ENCODE measurements at places on chromosomes 16 and 17. TPM values are rescaled to one million over a fixed set of nuclear protein-coding genes. Genes with fewer than 3 reads are reported as not detected.

DNA sequence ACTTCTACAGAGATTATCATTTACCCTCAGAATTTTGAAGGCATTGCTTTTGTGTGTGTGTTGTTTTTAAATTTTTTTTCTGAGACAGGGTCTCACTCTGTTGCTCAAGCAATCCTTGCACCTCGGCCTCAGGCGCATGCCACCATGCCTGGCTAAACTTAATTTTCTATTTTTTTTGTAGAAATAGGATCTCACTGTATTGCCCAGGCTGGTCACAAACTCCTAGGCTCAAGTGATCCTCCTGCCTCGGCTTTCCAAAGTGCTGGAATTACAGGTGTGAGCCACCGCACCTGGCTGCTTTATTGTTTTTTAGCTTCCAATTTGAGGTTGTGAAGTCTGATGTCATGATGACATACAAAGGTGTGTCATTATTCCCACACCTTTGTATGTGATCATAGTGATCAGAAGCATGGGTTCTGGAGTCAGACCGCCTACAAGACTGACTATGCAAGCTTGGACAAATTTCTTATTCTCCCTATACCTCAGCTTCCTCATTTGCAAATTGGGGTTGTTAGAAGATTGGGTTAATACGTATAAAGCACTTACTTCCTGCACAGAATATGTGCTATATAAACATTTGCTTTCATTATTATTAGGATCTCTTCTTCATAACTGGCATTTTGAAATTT, 5.8 kb downstream of the SEPHS2 start:
- no peak overlapping the region for H3K4me3 ChIP-seq
- no peak overlapping the region for H3K27ac ChIP-seq
- peaks cover 42% of the 10 kb centered on the region for H3K4me1 ChIP-seq
- no peak for DNase-seq
- no peaks in the 10 kb centered on the region for H3K27me3 ChIP-seq
- H3K36me3 ChIP-seq = peaks cover 21% of the 10 kb centered on the region

- no peak overlapping the region for H3K27ac ChIP-seq
- no peak for DNase-seq
- H3K4me1 ChIP-seq = peaks cover 10% of the 10 kb centered on the region
- H3K27me3 ChIP-seq = no peaks in the 10 kb centered on the region
- peaks cover 4% of the 10 kb centered on the region for H3K36me3 ChIP-seq
- H3K4me3 ChIP-seq = no peak overlapping the region
These were observed 6.2 kb downstream of the NTAN1 start for GRCh38 chr16:15049581-15050180.

GRCh38 chr16:89132194-89133005, 38.7 kb downstream of the ACSF3 start:
- H3K27ac ChIP-seq = no peak overlapping the region
- DNase-seq = no peak
- no peak overlapping the region for H3K4me3 ChIP-seq
- H3K27me3 ChIP-seq = no peaks in the 10 kb centered on the region
- H3K4me1 ChIP-seq = peaks cover 11% of the 10 kb centered on the region

- no peak for DNase-seq
- H3K27ac ChIP-seq = no peak overlapping the region
These were observed 46.3 kb downstream of the TRARG1 start for GRCh38 chr17:1325766-1326165.

DNA sequence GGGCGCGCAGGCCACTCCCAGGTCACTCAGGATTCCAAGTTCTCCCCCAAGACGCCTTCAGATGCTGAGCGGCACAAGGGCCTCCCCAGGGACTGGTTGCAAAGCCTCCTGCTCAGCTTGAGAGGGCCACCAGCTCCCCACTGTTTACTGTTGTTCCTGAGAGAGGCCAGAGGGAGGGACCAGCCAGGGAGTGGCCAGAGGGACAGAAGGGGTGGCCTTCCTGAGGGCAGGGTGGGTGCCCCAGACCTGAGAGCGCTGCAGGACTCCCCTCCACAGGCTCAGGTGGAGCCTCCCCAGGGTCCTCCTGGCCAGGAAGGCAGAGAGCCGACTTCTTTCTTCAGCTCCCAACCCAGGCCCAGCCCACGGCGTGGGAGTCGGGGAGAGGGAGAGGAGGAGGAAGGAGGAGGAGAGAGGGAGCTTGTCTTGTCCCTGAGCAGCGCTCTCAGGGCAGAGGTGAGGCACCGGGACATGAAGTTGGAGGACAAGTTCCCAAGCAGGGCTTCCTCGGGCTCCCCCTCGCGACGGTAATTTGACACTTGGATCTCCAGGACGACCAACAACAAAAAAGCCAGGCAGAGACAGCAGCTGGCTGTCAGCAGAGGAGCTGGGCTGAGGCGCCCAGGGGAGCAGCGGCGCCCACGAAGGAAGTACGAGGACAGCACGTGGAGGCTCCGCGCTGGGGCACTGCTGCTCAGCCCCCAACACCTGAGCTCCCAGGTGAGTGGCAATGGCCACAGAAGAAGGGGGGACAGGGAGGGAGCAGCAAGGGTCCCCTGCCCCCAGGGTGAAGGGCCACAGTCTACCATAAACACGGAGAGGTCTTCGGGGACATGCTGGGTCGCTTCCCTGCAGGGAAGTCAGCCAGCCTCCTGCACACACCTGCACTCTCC, 497 bp downstream of the SMIM5 start:
- H3K4me3 ChIP-seq = no peak overlapping the region
- DNase-seq = peak; percentile 24
- peaks cover 6% of the 10 kb centered on the region for H3K4me1 ChIP-seq
- no peak overlapping the region for H3K27ac ChIP-seq
- no peaks in the 10 kb centered on the region for H3K27me3 ChIP-seq

EFNB3 gene
- total RNA-seq = not detected

All from activated T-cell treated with anti-CD3 and anti-CD28 coated beads, Interleukin-2, amount 50 U/mL, for 72 hours (primary cell).